Activated CD4-positive, CD25-positive, alpha-beta regulatory T cell (primary cell): ENCODE measurements at places on chromosomes 2 and 18.

DNA sequence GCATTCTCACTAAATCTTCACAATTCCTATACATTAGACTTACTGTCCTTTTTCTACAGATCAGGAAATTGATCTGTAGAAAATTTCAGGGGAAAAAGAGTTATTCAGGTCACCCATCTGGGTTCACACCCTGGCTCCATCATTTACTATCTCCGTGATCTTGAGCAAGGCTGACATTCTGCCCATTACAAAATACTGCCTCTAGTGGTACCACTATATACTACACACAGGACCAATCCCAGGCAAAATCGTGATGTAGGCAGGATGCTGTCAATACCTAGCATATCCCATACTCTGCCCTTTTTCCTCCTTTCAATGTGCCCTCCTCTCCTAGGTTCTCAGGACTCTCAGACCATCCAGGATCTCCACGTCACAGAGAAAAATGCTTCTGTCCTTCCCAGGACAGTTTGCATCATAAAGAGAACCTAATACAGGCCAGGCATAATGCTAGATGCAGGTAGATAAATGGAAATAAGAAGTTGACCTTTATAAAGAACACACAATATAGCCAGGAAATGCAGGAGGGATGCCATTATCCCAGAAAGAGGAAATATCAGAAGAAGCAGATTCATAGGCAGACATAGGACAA, 101.9 kb downstream of the CDH20 start:
- no peak for DNase-seq

DNA sequence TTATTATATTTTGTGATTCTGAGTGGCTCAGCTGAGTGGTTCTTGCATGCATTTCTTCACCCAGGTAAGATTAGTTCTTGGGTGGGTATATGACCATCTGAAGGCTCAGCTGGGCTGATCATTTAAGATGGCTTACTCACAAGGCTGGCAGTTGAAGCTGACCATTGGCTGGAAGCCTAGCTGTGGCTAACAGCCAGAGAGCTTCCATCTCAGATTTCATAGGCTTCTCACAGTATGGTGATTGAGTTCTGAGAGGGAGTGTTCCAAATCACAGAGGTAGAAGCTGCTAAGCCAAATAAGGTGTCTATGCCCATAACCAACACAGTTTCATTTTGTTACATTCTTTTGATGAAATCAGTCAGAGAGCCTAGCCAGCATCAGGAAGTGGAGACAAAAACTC, 117.4 kb upstream of the RPRM start:
- no peak for DNase-seq

DNA sequence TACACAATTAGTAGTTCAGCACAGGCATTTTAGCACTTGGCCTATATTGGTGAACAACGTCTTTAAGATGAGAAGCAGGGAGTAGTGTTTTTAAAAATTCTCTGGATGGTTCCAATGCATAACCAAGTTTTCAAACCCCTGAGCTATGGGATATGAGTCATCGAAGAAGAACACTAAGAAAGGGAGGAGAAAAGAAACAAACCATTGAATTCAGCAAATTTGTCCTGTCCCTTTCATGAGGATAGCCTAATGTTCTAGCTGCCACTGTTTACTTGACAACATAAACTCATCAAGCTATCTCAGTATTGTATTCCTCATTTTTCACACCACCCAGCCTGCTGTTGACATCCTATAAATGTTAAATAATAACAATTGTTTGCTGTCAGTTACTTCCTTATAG, 158.0 kb downstream of the BARD1 start:
- no peak for DNase-seq

DNA sequence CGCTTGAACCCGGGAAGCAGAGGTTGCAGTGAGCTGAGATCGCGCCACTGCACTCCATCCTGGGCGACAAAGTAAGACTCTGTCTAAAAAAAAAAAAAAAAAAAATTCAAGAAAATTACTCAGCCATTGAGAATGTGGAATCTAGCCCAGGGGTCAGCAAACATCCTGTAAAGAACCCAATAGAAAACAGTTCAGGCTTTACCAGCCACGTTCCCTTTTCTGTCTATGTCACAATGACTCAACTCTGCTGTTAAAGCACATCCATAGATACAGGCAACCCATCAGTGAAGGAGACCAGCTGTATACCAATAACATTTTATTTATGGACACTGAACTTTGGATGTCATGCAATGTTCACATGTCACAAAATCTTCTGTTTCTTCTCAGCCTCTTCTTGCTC, 435.6 kb upstream of the GYPC start:
- DNase-seq = no peak
